ENCODE measurements at places on chromosomes 11 and 22. TPM values are rescaled to one million over a fixed set of nuclear protein-coding genes. Genes with fewer than 3 reads are reported as not detected.

Gene YAP1
- total RNA-seq, result 179 TPM

Gene PACSIN3
- 97.4 TPM for total RNA-seq

Gene GNAZ
- 2.4 TPM for total RNA-seq

Gene MAPK8IP2
- 4.1 TPM for total RNA-seq

Gene FAM83F
- 0.88 TPM for total RNA-seq

Gene INS
- not detected for total RNA-seq

Gene ADORA2A
- total RNA-seq, result 20.9 TPM

Gene NKAPD1
- 11.6 TPM for total RNA-seq

Gene RFPL2
- not detected for total RNA-seq

Gene SCGB2A2
- total RNA-seq, result not detected

Gene VPREB1
- total RNA-seq, result not detected

Gene CACNA1I
- total RNA-seq, result 0.20 TPM

Gene CST6
- 33.2 TPM for total RNA-seq

Gene MAPK11
- total RNA-seq, result 9.4 TPM

Gene OR4C13
- not detected for total RNA-seq

Gene OR4D5
- not detected for total RNA-seq

Gene SOX10
- not detected for total RNA-seq

Gene SYT12
- 0.15 TPM for total RNA-seq

Gene CADM1
- total RNA-seq, result 83.8 TPM

Gene GGTLC2
- not detected for total RNA-seq

Gene RIBC2
- 5.8 TPM for total RNA-seq

Gene BRSK2
- total RNA-seq, result not detected

Gene ISX
- total RNA-seq, result not detected

Gene RHOD
- total RNA-seq, result 17.8 TPM

Gene RIMBP3C
- 0.57 TPM for total RNA-seq

Gene MMP8
- total RNA-seq, result 1.7 TPM

All from upper lobe of left lung (tissue), 6 donors.